GM12865 (cell line): ENCODE measurements at places on chromosomes 7 and 10.

- DNase-seq = peak; percentile 44
Observed at GRCh38 chr10:109996225-109996624, 11.6 kb upstream of the ADD3 start.

DNA sequence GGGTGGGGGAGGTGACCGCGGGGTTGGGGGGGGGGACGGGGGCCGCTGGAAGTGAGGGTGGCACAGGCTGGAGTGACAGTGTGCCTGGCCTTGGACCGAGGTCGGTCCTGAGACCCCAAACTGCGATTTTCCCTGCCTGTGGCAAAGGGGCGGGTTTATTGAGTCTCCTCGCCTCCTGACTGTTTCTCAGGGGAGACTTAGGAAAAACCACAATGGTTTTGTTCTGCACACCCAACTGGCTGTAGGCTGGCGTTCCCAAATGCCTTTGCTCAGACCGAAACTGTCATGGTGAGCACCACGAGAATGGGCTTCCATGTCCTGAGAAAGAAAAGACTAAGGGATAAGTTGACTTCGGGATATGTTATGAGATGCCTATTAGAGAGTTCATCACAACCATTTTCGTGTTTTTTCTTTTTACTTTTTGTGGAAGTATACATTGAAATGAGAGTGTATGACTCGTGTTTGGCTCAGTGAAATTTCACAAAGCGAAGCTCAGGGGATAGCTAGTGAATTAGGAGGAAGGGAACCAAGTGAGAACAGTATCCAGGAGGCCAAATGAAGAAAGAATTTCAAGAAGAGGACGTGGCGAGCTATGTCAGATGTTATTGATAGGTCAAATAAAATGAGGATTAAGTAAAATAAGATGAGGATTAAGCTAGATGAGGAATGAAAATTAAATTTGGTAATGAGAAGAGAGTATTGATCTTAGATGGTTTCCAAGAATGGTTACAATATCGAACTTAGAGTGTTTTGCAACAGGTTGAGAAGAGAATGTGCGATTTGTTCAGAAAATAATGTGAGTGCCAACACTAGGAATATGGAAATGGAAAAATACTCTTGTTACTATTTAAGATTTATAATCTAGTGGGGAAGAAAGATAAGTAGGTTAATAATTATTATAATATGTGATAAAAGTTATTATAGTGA lies 918 bp downstream of the NET1 start:
- peak; percentile 9 for DNase-seq

GRCh38 chr7:141559961-141560360 lies 8.8 kb downstream of the AGK start:
- DNase-seq = no peak

DNA sequence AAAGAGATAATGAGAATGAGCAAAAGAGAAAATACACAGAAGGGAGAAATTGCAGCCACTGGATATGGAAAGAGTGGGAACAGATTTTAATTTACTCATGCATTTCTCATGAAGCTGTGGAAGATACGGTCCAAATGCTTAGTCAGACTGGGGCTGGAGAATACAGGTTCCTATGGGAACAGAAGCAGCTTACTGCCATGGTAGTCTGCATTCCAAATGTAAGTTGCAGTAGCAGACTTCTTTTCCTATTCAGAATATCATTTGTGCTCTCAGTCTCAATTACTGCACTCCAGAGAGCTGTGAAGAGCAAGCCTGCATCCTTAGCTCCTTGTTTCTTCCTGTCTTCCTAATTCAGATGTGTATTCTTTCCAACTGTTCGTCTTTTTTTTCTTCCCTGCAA lies 190.8 kb upstream of the TMEM196 start:
- no peak for DNase-seq

GRCh38 chr7:35695473-35695850 lies 527 bp upstream of the HERPUD2 start:
- DNase-seq = peak; percentile 25

- DNase-seq = peak; percentile 70
Observed at GRCh38 chr10:86798611-86799010, 42.2 kb downstream of the BMPR1A start.
